ENCODE measurements at places on chromosomes 1 and 21.

DNA sequence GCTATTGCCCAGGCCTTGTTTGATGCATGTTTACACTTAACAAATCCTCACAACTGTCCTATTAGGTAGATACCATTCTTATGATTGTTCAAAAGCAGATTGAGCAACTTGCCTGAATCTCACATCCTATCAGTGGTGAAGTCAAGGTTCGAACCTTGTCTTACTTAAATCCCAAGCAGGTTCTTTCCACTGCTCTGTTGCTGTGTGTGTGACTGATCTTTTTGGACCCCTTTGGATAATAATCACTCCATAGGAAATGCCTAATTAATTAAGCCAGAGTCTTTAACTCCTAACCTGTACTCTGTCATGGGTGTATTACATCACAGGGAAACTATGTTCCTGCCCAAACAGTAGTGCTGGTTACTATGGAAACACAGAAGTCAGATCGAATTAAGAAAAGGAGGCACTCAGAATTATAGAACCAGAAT, 84.2 kb downstream of the SPATA46 start:
- DNase-seq = no peak

- DNase-seq = no peak
Observed at GRCh38 chr1:104671684-104672353, 922.1 kb downstream of the AMY1C start.

DNA sequence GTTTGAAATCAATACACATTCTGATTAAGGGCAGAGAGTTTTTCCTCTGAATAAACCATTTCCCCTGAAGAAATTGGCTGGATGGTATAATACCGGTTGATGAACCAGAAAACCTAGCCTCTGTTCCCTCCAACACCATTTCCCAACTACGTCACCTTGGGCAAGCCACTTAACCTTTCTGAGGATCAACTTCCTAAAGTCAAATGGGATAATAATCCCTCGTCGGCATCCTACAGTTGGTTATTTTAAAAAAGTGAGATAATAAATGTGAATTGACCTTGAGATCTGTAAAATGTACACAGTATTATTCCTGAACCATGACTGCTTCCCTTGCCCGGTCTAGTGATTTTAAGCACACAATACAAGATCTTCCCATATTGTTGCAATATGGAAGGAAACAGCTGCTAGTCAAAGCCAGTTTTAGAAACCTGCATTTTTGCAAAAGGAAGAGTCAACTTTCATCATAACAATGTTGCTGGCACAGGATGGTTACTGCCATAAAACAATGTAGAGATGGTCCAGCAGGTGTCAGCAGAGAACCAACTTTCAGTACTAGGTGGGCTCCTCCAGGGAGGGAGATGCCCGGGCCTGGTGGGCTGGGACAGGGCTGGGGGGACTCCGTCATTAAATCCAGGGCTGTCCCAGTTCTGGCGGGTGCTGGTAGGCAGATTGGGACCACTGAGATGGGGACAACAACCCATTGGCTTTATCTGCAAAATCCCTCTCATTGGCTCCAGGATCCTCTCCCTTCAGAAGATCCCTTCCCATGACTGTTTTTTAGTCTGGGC, 5.2 kb upstream of the HLX start:
- DNase-seq = no peak

- peak; percentile 65 for DNase-seq
Observed at GRCh38 chr1:90114521-90115141, 119.7 kb downstream of the ZNF326 start.

GRCh38 chr1:87778896-87779295, 450.2 kb downstream of the LMO4 start:
- DNase-seq = no peak

DNA sequence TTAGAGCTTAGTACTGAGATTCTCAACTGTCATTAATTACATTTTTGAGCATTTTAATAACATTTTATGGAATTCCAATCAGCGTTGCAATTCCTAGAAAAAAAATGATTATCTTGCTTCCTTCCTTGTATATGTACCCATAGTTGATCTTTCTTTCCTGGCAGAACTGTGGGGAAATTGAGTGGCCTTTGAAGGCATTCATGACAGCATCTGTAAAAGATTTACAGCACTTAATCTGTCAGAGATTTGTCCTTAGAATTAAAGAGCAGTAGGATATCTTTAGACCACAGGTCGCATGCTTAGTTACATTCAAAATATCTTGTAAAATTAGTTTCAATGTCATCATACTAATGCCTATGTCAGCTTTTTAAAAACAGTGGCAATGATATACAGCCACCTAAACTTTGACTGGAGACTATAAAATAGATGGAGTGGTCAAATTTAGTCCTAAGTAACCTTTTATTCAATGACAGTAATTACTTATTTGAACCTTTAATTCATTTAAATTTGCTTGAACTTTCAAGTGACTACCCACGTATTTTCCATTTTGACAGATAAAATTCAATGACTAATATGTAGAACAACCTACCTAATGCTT, 692.0 kb downstream of the NCAM2 start:
- no peak for DNase-seq
